ENCODE measurements at places on chromosomes 4 and X. TPM values are rescaled to one million over a fixed set of nuclear protein-coding genes. Genes with fewer than 3 reads are reported as not detected.

DNA sequence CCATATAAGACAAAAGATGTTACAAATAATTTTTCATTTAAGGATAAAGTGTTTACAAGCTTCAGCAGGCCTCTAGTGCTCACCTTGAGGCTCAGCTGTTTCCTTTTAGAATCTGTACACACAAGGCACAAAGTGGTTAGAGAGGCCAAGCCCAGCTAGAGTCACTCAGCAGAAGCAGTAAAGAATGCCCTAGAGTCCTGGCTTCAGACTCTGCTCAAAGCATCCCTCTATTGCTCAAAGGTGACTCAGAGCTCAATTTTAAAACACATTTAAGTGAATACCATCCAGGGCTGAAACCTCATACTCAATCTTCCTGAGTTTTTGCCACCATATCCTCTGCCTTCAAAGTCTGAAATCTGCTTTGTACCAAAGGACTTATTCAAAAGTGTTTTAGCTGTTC, 22.6 kb upstream of the PHF8 start:
- no peak for DNase-seq

DNA sequence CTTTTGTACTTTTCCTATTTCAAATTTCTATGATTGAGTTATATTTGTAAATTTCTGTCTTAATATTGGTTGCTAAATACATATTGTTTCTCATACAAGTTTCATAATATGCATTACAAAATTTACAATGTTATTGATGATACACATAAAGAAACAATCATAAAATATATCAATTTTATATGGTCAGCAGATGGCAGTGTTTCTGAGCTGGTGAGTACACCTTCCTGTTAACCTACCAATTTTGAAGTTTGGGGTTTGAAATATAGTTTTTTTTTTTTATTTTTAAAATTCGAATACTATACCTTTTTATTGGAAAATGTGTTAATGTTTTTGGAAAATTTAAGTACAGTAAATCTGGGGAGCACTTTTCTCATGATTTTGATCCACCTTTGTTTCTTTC, 1953.1 kb upstream of the ADGRL3 start:
- DNase-seq = no peak

DNA sequence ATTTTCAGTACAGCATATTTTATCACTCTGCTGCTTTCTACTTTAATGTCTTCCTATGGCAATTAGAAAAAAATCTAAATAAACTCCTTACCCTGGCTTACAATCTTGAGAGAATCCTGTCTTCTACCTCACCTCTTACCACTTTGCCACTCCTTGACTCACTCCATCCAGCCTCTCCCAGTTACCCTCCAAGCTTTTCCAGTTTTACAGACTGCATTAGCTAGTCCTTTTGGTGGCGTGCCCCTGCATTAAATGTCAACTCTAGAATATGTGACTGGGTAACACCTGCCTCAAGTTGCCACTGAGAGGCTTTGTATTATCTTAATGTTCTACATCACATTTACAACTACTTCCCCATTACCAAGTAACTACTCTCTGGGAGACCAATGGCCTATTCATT, 7.5 kb upstream of the CDKL2 start:
- no peak for DNase-seq

GRCh38 chr4:15077969-15078368, 75.7 kb downstream of the CPEB2 start:
- no peak for DNase-seq

GRCh38 chrX:39974270-39974669, 123.5 kb downstream of the BCOR start:
- DNase-seq = no peak

GRCh38 chr4:128517096-128517738, 229.6 kb upstream of the PGRMC2 start:
- DNase-seq = no peak

DNA sequence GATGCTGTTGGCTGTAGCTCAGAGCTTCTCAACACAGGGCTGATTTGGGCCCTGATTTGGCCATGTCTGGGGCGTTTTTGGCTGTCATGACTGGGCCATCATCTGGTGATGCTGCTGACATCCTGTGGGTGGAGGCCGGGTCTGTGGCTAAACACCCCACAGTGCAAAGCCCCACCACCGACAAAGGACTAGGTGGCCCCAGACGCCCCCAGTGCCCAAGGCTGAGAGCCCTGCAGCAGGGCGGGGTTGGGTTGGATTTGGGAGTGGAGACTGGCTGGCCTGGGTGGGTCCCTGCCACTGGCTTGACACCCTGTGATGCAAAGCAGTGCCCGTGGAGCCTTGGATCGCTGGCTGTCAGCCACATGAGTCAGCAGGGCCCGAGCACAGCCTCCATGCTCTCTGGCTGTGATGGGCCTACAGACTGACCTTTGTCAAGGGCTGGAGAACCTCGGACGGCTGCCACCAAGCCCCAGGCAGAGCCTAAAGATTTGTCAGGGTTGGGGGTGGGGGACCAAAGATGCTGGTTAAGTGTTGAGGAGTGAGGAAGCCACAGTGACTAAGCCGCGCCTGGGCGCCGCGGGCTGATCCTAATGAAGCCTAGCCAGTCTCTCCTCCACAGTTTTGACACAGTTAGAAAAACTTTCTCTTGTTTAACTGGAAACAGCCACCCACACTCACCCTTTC, 28.3 kb downstream of the CYTL1 start:
- peak; percentile 89 for DNase-seq

The SETD7 gene
- total RNA-seq = 36.6 TPM

The TCEAL7 gene
- 15.0 TPM for total RNA-seq

The PRKG2 gene
- total RNA-seq = not detected

The FGG gene
- total RNA-seq = 10.6 TPM

The GAGE12H gene
- not detected for total RNA-seq

The SYTL5 gene
- 18.8 TPM for total RNA-seq
